ENCODE measurements at places on chromosomes 7 and 10.
A peak's percentile ranks its signal among the peaks of the same experiment; 100 is the strongest.

DNA sequence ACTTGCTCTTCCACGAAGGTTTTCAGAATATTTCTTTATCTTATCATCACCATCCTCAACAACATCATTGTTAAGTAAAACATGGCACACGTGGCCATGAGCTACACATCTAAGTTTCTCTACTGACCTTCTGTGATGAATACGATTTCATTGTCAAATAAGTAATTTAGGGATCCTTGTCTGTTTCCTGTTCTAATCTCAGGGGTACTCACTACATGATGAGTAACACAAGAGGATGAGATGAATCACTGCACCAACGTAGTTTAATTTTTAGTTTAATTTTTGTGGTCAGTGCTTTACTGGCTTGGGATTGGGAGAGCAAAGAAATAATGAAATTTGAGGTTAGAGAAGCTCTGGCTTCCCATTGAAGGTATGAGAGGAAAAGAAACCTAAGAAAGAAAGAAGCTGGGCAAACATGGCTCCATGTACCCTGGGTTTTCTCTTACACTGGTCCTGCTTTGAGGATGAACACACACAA lies 461.9 kb upstream of the KLF6 start:
- DNase-seq, result no peak

- no peak for DNase-seq
Measured at GRCh38 chr7:90879924-90880323, 283.8 kb downstream of the CDK14 start.

DNA sequence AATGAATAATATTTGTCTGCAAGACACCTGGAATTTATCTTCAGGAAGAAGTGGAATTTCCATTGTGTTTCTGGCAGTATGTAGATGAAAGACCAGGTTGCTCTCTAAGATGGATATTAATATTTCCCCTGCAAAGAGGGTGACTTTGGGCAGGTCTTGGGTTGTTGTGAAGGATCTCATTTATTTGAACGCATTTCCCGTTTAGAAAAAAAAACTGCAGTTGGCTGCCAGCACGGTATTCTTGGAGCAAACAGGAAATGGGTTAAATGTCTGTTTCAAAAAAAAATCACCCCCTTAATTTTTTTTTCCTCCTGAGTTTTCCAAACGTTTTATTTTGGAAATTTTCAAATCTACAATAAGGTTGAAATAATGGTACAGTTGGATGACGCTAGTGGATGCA lies 11.5 kb downstream of the EIF4H start:
- no peak for DNase-seq

GRCh38 chr7:79478386-79478785 lies 24.9 kb upstream of the MAGI2 start:
- no peak for DNase-seq

GRCh38 chr7:129351320-129351719 lies 82.9 kb upstream of the STRIP2 start:
- DNase-seq, result no peak

- no peak for DNase-seq
Measured at GRCh38 chr10:86500846-86501245, 20.7 kb downstream of the WAPL start.

DNA sequence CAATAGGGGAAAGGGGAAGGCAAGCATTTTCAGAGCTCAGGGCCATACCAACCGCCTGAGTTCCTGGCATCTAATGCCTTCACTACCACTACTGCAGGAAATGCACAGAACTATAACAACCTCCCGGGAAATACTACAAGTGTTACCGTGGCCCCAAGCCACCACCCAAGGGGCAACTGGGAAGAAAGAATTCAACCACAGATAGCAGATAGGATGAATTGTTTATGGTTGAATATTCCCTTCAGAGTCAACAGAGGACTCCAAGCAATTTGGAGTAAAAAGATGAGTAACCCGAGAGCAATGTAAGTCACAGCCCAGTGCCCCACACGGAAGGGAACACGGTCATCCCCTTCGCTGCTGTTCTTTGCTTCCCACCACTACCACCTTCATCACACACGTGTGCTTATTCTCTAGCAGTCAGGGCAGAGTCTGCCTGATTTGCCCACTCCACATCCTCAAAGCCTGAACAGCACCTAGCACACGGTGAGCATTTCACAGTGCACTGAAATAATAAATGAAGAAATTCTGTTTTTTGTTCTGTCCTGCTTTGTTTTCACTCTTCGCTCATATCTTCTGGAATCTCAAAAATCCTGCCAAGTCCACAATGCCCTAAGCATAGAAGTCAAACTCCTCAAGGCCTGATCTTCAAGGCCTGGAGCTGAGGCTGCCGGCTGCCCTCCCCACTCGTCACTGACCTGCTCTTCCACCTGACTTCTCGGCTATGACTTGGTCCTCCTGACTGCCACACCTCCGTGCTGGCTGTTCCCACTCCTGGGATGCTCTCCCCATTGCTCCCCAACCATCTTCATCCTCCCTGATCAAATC lies 221.1 kb downstream of the KCNMA1 start:
- DNase-seq, result no peak

DNA sequence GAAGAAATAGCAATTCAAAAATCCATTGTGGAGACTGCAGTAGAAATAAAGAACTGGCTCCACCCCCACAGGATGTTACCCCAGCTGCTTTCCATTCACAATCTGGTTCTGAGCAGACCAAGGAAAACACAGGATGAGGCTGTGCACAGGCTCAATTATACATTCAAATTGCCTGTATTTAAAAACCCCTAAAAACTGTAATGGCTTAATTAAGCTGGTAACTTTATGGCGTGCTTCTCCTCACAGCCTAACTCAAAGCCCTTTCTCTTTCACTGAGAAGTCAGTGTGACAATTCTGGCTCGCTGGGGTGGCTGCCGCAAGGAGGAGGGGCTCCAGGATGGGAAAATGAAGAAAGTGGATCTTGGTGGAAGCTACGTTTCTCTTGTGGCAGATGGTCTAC lies 1191.1 kb downstream of the SORCS1 start:
- peak; percentile 18 for DNase-seq

DNA sequence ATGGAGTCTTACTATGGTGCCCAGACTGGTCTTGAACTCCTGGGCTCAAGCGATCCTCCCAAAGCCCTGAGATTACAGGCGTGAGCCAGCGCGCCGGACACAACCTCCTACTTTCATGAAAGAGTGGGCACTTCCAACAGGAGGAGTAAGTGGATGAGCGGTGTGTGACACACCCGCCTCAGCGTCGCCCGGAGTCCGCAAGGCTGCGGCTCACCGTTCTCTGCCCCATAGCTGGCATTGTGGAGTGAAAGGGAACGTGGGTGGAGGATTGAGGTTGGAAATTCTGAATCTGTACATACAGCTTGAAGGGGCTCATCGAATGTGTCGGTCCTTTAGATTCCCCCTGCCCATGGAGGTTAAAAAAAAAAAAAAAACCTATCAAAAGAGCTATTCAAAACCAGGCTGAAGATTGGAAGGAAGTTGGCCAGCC lies 524 bp upstream of the PRXL2A start:
- DNase-seq, result peak; percentile 54

GRCh38 chr7:74193054-74193453 lies 16.8 kb upstream of the LAT2 start:
- no peak for DNase-seq

GRCh38 chr7:20793248-20793647 lies 6.6 kb upstream of the SP8 start:
- no peak for DNase-seq

GRCh38 chr10:59047957-59048618 lies 128.4 kb upstream of the PHYHIPL start:
- DNase-seq, result no peak

DNA sequence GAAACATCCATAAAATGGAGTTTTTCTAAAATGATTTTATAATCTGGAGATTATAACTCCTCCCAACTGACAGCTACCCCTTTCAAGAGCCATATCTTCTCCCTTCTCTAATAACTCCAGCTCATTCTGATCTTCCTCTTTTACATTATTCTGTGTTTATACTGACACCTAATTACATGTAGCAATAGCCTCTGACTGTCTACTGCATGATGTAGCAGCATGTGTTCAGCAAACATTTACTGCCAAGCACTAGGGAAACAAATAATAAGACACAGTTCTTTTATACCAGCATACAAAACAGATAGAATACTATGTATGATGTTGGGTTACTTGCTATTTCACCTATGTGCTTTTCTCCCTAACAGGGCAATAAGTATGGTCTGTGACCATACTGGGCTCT lies 20.7 kb downstream of the RBM28 start:
- no peak for DNase-seq

- DNase-seq, result no peak
Measured at GRCh38 chr10:5282137-5282536, 82.6 kb upstream of the UCN3 start.

- no peak for DNase-seq
Measured at GRCh38 chr7:80386686-80387085, 125.2 kb downstream of the GNAT3 start.

- DNase-seq, result no peak
Measured at GRCh38 chr10:43046288-43046991, 30.4 kb upstream of the RET start.

GRCh38 chr10:16987976-16988610 lies 141.5 kb downstream of the CUBN start:
- no peak for DNase-seq

DNA sequence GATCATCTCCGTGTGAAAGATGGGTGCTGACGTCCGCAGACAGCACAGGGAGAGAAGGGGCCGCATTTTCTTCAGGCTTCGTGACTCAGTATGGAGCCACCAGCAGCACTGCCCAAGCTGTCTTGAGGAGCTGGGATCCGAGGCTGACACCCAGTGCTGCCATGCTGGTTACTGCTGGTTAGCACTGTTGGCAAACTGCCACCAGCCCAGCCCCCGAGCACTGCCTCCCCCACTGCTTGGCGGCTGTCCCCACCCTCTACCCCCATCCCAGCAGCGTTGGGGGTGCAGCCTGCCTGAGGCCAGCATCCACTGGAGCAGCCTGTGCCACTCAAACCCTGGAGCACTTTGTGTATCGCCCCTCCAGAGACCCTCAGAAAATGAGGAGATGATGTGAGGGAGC lies 35.8 kb upstream of the EN2 start:
- DNase-seq, result no peak

- no peak for DNase-seq
Measured at GRCh38 chr10:24597426-24597825, 126.3 kb downstream of the ARHGAP21 start.

DNA sequence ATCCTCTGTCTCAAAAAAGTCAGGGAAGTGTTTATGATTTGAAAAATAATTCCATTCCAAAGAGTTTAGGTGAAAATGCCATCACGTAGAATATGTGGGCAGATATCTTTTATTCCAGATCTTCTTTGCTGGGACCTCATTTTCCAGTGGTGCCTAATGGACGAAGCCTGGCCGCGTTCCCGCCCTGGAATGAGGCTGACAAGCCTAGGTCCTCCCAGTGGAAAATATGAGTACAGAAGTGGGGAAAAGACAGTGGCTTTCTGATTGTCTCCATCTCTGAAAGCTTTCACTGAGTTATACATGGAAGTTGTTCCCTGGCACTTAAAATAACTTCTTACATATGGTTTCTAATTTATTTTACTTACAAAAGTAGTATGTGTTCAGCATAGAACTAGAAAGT lies 139.4 kb downstream of the TACC2 start:
- no peak for DNase-seq

- DNase-seq, result no peak
Measured at GRCh38 chr7:11221984-11222383, 248.3 kb downstream of the PHF14 start.

- no peak for DNase-seq
Measured at GRCh38 chr7:22864855-22865601, 42.4 kb upstream of the TOMM7 start.

- no peak for DNase-seq
Measured at GRCh38 chr7:103685646-103686045, 239.6 kb upstream of the SLC26A5 start.

GRCh38 chr10:11625019-11625735 lies 13.7 kb upstream of the USP6NL start:
- DNase-seq, result no peak

DNA sequence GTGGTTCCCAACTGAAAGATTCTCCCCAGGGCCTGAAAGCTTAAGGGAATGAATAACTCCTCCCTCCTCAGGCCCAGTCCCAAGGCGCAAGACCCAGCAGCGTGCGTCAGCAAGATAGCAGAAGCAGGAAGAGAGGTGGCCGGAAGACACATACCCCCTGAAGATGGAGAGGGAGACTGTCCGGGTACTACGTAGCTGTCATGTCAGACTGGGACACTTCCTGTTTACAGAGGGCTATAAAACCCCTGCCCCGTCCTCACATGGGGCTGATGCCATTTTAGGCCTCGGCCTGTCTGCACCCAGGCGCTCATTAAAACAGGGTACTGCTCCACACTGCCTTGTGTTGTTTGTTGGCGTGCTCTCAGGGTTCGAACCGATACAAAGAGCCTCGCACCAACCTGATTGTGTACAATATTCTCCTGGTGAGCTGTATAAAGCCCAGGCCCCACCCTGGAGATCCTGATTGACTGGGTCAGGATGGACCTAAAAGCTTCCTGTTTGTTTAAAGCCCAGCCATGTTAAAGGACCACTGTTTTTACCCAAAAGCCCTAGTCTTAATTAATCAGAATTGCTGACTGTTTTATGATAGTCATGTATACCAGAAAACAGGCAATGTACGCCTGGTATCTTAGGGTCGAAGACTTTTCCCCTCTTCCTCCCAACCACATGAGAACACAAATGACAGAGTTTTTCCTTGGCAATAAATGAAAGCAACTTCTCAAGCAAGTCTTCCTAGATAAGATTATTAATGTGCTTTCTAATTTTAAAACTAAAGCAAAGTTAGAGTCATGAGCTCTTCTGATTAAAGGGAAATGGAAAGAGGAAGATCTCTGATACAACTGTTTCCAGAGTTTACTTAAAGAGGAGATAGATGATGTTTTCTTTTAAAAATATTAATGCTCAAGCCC lies 251.5 kb downstream of the DOCK4 start:
- DNase-seq, result no peak

DNA sequence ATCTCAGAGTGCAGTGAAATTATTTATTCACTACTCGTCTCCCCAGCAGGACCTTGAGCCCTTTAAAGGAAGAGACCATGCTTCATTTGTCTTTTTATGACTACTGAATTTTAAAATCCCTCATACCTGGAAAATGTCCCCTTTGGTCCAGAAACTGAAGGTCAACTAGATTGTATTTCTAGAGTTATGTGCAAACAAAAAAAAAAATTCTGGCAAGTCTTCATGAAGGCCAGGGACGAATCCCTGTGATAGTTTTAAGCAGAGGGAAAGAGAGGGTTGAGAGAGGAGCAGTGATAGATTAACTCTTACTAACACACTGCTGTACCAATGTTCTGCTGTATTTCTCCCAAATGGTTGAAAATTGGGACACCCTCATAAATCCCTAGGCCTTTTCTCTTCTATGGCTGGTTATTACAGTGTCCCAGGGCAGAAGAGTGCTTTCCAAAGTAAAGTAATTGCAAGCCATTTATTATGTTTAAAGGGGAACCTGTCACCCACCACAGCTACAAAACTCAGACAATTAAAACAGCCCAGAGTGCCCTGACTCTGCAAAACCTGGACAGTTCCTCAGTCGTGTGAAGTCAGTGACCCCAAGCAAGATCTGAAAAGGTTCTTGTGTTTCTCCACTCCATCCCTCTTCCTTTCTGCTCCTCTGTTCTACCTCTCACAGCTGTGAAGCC lies 182.8 kb upstream of the AOAH start:
- DNase-seq, result no peak

GRCh38 chr10:89550509-89550908 lies 15.1 kb upstream of the SLC16A12 start:
- DNase-seq, result no peak

All from iPS-NIHi11 (cell line).